Ovary (tissue), 10 donors: ENCODE measurements at places on chromosomes 3 and 15. TPM values are rescaled to one million over a fixed set of nuclear protein-coding genes. Genes with fewer than 3 reads are reported as not detected.

DNA sequence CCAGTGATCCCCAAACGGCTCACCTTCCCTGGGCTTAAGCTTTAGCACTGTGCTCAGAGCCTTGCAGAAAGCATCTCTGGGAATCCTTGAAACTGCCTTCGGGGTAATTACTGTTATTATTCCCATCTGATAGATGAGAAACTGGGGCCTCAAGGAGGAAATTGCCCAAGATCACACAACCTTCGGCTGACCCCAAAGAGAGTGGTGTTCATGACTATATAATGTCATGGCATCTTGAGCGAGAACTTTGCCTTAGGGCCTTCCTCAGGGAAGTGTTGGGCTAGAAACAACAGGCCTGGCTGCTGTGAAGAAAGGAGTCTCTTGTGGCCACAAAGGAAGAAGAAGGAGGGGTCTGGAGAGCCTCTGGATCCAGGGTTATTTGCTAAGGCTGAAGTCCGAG, 388.7 kb upstream of the CFAP20DC start:
- no peak for DNase-seq

DNA sequence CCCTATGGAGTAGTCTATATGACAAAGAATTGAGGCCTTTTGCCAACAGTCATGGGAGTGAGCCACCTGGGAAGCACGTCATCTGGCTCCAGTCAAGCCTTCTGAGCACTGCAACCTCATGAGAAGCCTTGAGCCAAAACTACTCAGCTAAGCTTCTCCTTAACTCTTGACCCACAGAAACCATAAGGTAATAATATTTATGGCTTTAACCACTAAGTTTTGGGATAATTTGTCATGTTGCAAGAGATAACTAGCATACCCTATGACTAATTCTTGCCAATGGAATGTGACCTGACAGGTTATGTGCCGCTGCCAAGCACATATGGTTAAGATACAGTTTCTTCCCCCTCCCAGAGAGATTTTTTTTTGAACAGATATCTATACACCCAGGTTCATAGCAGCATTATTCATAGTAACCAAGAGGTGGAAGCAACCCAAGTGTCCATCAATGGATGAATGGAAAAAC, 11.8 kb upstream of the SLC6A11 start:
- no peak for DNase-seq

The MINAR1 gene
- total RNA-seq: 0.12 TPM

The ANKRD34C gene
- not detected for total RNA-seq

The GPR62 gene
- 0.25 TPM for total RNA-seq

The DLL4 gene
- 5.3 TPM for total RNA-seq

The PARP14 gene
- total RNA-seq: 29.6 TPM

DNA sequence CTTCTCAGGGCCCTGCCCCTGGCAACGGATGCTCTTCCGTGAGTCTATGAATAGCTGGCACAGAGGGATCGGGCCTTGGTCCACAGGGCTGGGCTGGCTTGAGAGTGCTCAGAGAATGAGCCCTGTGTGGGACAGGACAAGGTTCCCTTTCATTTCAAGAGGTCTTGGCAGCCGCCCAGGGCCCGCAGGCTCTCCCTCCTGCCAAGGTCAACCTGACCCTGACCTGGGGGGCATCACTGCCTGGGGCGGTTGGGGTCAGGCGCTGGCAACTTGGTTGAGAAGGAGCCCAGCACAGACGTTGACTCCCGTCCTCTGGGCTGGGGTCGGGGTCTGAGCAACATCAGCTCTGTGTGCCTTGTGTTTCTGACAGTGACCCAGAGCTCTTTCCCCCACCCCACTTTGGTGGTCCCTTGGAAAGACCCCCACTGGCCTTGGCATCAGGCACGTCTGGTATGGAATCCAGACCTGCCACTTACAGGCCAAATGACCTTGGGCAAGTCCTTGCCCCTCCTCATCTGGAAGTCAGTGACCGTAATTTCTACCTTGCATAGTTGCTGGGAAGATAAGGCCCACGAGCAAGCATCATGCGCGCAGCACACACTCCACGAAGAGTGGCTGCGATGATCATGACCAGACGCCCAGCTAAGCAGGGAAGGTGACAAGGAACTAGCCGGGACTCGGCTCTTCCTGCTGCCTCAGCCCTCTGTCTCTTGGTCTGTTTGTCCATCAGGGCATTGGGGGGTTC, 36.4 kb downstream of the EPHB3 start:
- DNase-seq: peak; percentile 62

DNA sequence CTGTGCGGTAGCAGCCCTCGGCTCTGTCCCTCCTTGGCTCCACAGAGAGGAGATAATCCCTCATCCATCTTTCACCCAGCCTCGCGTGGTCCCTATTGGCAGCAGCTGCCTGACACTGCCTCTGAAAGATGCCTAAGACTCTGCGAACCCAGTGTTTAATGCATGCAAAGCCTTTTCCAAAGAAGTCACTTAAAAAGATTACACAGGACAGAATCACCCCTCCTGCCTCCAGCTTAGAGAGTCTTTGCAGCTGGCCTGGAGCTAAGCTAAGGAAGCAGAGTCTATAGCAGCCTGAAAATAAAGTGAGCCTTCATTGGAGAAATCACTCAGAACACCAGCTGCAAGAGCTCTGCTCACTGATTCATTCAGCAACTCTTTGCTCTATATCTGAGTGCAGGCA, 247.2 kb downstream of the SHQ1 start:
- DNase-seq: no peak

DNA sequence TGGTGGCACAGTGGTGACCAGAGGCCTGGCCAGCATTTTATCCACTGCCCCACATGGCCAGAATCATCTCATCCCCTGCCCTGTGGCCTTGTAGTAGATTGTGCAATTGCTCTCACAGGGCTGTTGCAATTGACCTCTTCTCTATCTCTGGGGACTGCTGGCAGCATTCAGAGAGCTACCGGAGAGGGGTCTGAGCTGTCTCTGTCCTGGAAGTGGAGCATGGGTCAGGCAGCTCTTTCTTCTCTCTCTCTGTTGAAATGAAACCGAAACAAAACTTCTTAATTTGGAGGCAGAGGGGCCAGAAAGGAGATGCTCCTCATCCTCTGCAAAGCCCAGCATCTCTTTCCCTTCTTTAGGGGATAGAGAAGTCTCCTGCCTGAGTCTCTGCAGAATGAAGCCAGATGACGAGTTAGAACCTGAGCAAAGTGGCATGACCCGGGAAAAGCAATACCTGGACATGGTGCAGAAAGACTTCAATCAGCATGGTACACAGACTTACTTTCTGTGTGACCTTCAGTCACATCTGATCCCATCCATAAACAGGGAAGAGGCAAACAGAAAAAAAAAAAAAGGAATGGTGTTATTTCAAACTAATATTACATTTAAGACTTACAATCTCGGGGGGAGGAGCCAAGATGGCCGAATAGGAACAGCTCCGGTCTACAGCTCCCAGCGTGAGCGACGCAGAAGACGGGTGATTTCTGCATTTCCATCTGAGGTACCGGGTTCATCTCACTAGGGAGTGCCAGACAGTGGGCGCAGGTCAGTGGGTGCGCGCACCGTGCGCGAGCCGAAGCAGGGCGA, 144.5 kb upstream of the BCL6 start:
- no peak for DNase-seq

DNA sequence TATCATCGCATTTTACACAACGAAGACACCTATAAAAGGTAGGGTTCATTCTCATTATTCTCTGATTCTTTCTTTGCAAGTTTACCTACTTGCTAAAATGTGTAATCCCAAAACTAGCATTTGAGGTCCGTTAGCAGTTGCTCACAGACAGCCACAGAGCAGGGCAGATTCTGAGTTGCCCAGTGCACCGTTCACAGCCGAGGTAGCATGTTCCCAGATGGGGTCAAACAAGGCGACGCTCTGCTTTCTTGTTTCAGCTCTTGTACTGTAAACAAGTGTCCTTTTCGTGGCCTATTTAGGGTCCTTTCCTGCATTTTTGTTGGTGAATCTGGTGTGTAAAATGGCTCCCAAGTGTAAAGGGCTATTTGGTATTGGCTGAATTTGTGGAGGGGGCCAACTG, 3.1 kb downstream of the PPP1R2 start:
- DNase-seq: no peak

GRCh38 chr3:126205717-126206655, 25.6 kb upstream of the ALDH1L1 start:
- no peak for DNase-seq

DNA sequence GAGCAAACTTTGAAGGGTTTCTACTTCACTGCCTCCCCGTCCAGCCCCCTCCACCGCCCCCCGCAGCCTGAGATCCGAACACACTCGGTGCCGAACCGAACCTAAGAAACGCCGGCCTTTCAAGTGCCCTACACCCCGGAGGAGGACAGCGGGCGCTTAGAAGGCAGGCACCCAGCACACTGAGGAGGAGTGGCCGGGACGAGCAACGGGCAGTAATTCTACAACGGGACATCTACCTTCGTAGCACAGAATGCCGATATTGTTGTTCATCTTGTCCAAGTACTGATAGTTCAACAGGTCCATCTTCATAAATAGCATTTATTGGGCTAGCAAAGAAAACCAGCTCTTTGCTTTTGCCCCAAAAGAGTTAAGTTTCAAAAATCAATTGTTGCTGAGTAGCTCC, 513 bp downstream of the VGLL4 start:
- peak; percentile 59 for DNase-seq

GRCh38 chr3:76497636-76498035, 542.3 kb upstream of the ROBO2 start:
- no peak for DNase-seq

DNA sequence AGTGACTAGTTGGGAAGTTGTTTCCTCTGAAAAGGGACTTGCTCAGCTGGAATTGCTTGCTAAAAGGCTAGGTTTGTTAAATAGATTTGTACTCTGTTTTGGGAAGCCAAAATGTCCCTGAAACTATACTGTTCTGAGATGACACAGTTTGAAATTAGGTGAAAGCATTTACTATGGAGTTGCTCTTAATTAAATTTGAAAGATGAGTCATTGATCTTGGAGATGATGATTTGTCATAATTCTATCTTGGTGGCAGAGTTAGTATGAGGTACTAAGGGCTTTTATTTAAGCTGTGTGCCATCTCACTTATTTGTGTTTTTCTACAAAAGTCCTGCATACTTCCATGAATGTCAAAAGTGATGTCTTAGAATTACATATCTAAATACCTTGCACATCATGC, 320.9 kb downstream of the PTPRG start:
- no peak for DNase-seq

The GOLGA6L7 gene
- total RNA-seq: not detected

The EOGT gene
- total RNA-seq: 31.7 TPM

DNA sequence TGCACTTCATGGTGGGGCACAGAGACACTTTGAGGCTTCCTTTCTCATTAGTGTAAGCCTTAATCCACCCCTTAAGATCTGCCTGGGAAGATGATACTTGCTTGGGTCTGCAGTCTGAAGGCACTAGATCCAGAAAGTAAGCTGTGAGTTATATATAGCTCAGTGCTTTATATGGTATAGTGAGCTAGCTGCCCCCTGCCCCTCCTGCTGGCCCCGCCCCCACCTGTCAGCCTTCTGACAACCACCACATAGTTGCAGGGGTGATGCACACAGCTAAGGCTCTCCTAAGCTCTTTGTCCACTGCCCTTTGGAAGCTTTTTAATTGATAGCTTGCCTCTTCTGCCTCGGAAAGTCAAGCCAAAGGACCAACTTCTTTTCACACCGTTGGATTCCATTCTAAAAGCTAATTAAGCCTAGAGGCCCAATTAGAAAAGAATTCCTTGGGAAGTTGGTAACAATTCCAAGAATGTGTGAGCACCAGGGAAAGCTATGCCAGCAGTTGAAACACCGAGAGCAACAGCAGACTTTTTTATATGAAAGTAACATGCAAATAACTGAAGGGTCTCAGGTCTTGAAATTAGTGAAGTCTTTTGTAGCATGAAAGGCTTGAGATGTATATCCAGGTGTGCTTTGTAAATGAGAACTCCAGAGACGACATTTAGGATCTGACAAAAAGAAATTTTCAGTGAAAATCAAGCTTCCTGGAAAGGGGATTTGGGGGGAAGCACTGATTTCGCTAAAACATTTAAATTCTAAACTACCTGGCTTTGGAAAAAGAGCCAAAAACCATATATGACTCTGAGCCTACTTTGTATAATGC, 2.3 kb downstream of the TPM1 start:
- DNase-seq: no peak

The MKRN3 gene
- 1.9 TPM for total RNA-seq

- DNase-seq: no peak
These were observed 13.5 kb upstream of the KCNMB3 start for GRCh38 chr3:179264449-179264848.

- DNase-seq: no peak
These were observed 62.2 kb downstream of the PYDC2 start for GRCh38 chr3:191523148-191523547.

DNA sequence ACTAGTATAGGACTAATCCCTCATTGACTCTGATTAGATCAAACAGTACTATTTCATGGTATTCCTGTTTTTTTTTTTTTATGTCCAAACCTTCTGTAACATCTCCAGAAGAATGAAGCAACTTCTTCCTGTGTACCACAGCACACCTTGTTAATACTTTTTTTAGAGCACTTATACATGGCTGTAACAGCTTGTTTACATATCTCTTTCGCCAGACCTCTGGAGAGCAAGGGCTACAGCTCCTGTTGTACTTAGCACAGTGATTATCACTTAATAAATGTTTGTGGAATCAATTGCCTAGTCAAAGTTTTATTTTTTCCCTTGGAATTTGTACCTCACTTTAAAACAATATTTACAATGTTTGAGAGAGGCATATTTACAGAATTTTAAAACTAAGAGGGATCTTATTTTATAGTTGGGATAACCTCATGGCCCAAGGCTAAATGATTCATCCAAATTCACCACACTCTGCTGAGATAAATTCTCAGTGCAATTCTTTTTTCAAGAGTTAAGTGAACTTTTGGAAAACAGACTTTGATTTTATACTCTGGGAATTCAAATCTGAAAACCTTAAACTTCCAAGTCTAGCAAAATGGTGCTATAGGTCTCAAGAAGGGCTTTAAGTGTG, 9.2 kb upstream of the GATM start:
- DNase-seq: no peak

- no peak for DNase-seq
These were observed 11.5 kb upstream of the TEX9 start for GRCh38 chr15:56353740-56354139.

- no peak for DNase-seq
These were observed 66.3 kb downstream of the SSUH2 start for GRCh38 chr3:8578282-8578681.

DNA sequence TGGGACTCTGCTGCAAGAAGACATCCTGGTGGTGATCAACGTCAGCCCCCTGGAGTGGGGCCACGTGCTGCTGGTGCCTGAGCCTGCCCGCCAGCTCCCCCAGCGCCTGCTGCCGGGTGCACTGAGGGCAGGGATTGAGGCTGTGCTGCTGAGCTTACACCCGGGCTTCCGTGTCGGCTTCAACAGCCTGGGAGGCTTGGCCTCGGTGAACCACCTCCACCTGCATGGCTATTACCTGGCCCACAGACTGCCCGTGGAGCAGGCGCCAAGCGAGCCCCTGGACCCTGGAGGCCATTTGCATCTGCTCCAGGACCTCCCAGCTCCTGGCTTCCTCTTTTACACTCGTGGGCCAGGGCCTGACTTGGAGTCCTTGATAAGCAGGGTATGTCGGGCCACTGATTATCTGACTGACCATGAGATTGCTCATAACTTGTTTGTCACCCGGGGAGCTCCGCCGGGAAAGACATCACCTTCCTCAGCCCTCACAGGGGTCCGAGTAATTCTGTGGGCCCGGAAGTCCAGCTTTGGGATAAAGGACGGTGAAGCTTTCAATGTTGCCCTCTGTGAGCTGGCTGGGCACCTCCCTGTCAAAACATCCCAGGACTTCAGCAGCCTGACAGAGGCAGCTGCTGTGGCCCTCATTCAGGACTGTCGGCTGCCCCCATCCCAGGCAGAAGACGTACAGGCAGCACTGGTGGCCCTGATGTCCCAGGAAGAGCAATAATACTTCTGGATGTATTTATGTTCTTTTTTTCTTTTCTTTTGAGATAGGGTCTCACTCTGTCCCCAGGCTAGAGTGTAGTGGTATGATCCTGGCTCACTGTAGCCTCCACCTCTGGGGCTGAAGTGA, 7.6 kb downstream of the GDPGP1 start:
- no peak for DNase-seq
